ENCODE measurements at places on chromosomes 12 and 14.

GRCh38 chr14:90969531-90970166 is 90.8 kb downstream of the RPS6KA5 start:
- DNase-seq: no peak

DNA sequence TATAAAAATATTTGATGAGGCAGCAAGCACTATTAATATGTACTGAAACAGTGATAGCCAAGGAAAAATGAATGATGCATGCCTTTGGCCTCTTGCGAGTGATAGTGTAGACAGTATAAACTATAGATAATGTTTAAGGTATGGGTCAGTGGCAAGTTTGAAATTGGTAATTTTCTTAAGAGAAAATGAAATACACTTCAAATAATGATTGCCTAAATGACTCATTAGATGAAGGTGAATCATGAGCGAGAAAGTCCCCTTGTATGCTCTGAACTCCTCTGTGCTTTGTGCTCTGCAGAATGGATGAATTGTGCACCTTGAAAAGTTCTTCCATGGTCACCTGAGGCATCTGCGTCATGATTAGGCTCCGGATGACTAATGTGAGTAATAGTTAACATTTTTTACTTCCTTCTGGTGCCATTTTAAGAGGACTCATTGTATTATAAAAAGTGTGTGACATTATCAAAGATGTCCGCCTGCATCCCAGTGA is 84.9 kb upstream of the RTL1 start:
- DNase-seq: no peak

- no peak for DNase-seq
Measured at GRCh38 chr12:65916991-65917695, 92.9 kb downstream of the HMGA2 start.

GRCh38 chr14:65866448-65866847 is 453.9 kb downstream of the FUT8 start:
- no peak for DNase-seq

- no peak for DNase-seq
Measured at GRCh38 chr14:87999277-87999676, 5.7 kb upstream of the GPR65 start.

DNA sequence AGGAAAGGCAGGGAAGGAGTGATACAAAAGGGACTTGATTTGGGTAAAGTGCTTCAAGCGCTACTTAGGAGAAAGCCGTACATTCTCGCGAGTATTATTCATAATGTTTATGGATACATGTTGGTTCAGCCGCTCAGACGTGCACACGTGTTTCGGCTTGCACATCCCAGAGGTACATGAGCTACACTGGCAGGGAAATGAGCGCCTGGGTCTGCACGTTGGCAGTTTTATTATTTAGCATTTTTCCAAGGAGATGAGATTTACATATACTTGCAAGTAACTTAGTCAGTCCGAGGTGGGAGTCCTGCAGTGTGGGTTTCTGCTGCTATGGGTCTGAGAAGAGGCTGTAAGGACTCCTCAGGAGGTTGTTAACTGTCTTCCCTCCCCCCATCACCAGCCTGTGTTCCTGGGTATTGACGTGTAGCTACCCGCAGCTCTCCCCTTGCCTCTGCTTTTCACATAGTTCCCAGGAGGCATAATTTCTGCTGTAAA is 1.5 kb downstream of the PRKCH start:
- DNase-seq: no peak

GRCh38 chr14:50062438-50063085 is 53.8 kb downstream of the VCPKMT start:
- DNase-seq: peak; percentile 54

- DNase-seq: no peak
Measured at GRCh38 chr12:102883204-102883799, 33.7 kb downstream of the PAH start.

GRCh38 chr14:67746927-67747326 is 45.2 kb downstream of the RDH12 start:
- no peak for DNase-seq

DNA sequence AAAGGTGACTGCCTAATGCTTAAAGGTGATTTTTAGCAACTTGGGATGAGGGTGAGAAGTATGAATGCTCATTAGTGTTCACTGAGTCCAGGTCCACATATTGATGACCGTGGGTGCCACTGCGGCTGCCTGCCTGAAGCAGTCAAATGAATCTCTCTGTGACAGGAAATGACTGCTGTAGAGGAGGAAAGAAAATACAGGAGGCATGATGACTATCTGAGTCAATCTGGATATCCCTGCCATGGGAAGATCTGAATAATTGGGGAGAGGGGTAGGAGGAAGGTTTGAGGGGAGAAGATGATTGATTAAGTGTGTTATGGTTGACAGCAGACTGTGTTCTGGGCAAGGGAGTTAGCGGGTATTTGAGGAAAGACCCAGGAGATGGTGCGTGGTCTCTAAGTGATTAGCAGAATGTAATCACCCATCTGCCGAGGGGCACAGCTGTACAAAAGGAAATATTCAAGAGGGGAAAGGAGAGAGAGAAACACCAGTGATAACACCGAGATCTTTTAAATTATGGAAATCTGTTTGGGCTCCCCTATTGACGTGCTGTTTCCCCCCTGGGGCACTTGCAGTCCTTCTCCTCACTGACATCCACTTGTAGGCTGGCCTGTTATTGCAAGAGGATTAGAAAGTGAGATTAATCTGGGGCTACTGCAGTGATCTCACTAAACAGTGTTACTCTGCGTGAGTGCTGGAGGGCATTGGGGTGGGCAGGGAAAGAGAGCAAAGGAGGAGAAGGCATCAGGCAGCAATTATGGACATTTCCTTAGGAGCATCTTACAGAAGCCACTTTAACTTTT is 97.7 kb downstream of the AKAP6 start:
- no peak for DNase-seq

- no peak for DNase-seq
Measured at GRCh38 chr14:67010602-67011001, 178.6 kb upstream of the GARIN2 start.

DNA sequence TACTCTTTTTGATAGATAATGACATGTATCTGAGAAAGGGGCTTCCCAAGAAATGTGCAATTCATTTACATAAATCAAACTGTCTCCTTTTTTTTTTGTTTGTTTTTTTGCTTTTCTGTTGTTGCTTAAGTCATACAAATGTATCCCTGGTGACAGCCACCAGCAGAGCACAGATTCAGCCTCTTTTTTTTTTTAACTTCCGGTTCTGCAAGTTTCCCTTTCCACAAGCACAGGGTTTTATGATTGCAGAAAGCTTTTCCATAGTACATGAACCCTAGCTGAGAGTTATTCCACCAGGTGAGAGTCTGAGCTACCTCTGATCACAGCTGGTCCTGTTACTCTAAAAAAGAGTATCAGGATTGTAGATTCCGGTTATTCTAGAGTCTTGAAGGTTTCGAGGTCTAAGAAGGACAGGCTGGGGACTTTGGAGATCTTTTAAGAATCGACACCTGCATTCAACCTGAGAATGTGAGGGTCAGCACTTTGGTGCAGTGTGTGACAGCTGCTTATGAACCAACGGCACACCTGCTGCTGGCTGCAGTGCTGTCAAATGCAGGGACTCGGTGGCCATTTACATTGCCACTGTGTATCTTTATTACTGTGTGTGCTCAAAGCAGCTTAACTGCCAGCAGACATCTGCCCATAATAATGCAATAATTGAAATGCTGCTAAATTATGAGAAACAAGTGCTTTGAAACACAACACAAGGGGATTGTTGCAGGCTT is 551.7 kb downstream of the NRXN3 start:
- DNase-seq: no peak

DNA sequence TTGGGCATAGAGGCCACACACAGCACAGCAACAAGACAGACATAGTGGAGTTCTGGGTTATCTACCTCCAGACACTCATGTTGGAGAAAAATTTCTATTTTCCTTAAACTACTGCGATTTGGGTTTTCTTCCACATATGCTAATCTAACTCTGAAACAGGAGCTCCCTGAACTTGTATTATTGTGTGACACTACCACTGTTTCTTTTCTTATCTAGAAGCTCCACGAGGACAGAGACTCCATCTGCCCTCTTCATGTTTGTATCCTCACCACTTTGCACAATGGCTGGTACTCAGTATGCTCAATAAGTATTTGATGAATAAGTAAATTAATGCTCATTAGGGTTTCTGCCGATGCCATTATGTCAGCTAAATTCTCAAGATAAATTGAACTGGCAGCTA is 218.6 kb downstream of the PAX9 start:
- no peak for DNase-seq

DNA sequence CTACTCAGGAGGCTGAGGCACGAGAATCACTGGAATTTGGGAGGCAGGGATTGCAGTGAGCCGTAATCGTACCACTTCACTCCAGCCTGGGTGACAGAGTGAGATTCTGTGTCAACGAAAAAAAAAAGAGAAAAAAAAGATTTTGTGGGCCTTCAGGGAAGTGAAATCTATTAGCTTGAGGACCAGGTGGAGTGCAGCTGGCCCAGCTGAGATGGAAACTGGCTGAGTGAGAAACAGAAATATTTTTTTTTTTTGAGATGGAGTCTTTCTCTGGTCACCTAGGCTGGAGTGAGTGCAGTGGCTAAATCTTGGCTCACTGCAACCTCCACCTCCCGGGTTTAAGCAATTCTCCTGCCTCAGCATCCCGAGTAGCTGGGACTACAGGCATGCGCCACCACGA is 2.3 kb upstream of the CLEC4C start:
- DNase-seq: no peak

GRCh38 chr14:106491851-106492250 is 965.5 kb downstream of the TMEM121 start:
- no peak for DNase-seq

DNA sequence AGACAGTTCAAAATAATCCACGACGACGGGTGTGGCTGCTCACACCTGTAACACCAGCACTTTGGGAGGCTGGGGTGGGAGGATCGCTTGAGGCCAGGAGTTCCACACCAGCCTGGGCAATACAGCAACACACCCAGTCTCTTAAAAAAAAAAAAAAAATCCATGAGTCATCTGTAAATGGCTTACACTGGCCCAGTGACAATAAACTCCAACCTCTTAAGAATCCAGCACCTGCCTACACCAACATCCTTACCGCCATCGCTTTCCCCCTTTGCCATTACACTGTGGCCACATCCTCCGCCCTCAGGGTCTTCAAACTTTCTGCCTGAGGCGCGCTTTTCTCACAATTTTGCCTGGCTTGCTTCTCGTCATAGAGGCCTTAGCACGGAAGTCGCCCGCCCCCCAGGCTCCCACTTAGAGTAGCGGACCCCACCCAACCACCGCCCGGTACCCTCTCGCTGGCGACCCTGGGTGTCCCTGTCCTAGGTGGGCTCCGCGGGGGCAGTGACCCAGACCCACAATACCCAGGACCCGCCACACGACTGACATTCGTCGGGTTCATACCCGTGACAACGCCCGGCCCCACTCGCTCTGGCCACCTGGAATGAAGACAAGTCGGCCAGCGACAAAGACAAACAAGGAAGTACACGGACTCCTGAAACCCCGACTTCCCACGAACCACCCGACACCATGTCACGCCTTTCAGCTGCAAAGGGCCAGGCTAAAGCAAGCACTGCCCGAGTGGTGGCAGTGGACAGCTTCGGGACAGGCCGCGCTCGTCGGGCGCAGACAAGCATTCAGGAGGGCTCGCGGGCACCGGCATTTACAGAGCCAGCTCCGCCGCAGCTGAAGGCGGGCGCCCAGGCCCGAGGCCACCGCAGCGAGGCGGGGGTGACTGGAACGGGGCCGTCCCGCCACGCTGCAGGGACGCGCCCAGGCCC is 636 bp downstream of the GOLGA3 start:
- peak; percentile 13 for DNase-seq

DNA sequence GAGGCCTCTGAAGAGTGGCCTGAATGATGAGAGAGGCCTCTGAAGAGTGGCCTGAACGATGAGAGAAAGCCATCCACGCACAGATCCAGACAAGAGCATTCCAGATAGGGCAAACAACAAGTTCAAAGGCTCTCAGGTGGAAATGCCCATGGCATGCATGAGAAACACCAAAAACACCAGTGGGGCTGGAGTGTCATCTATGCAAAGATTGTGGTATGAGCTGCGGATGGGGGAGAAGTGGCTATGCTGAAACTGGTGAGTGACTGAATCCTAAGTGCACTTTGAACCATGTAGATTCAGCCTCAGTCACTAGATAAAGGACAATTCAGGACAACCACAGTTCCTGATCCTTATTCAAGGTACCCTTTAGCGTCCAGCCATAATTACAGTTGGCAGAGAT is 79.4 kb upstream of the GZMB start:
- no peak for DNase-seq

- DNase-seq: peak; percentile 63
Measured at GRCh38 chr12:51217968-51218606, at the start of gene POU6F1. Gene POU6F1 (minus strand): TSS chr12:51218062. CDS start chr12:51206836, 11,226 bp downstream.

DNA sequence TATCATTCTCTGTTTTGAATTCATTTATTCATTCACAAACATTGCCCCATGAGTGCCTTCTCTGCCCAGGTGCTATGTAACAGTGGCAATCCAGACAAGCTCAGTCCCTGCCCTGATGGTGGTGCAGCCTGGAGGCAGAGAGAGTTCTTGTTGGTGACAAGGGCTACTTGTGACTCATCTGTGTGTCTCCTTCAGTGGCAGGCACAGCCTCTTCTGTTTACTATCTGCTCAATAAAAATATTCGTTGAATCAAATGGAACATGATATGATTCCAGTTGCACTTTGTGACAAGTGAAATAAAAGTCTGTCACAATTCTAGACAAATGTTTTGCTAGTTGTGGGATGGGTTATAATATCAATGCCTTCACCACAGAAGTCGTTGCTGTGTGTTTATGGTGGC is 20.6 kb upstream of the CPM start:
- DNase-seq: no peak

DNA sequence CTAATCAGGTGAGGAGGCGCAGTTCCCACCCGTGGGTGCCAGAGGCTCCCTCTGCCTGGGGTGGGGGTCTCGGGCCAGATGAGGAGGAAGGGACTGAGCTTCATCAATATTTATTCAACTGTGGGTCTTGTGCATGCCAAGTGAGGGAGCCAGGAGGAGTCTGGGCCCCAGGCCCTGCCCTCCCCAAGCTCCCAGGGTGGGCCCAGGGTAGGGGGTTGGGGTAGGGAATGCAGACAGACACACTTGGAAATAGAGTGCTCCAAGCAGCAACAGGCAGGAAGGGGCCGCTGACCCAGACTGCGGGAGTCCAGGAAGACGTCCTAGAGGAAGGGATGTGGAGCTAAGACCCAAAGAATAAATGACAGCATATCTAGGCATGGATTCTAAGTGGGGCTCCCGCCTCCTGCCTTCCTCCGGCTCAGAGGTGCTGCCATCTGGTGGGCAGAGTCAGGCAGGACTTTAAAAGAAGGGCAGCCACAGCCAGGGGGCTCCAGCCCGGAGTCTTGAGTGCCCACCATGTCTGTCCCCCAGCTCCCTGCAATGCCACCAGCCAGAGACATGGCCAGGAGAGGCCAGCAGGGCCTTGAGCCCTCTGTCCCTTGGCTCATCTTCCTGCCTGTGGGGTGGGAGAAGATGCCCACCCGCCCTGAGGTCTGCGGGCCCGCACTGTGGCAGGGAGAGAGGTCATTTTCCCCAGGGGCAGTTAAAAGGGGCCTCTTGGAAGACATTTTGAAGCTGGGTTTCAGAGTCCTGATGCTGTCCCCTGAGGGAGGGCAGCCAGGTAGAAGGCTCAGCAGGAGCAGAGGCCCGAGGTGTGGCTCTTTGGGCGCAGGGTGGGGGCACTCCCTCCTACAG is 70.1 kb downstream of the PHETA1 start:
- peak; percentile 24 for DNase-seq

- DNase-seq: peak; percentile 31
Measured at GRCh38 chr12:102948941-102949352, 8.5 kb upstream of the ASCL1 start.

- no peak for DNase-seq
Measured at GRCh38 chr14:75068294-75069120, 934 bp upstream of the ZC2HC1C start.

GRCh38 chr12:104304261-104305009 is 896 bp downstream of the EID3 start:
- DNase-seq: no peak

GRCh38 chr14:93880021-93880820 is 46.9 kb upstream of the FAM181A start:
- DNase-seq: no peak

- no peak for DNase-seq
Measured at GRCh38 chr14:71703477-71703876, 228.8 kb upstream of the RGS6 start.
